SHP77 (cell line): ENCODE measurements at places on chromosomes 12 and 14.

DNA sequence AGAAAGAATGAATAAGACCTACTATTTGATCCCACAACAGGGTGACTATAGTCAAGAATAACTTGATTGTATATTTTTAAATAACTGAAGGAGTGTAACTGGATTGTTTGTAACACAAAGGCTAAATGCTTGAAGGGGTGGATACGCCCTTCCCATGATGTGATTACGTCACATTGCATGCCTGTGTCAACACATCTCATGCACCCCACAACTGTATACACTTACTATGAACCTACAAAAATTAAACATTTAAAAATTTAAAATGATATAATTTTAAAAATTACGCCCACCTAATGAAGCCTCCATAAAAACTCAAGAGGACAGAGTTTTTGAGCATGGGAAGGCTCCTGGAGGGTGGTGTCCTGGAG is 94.5 kb downstream of the SCARB1 start:
- no peak for DNase-seq

- DNase-seq, result no peak
Measured at GRCh38 chr14:68103853-68104252, 284.3 kb downstream of the RAD51B start.

GRCh38 chr12:2698566-2698965 is 96.2 kb upstream of the FKBP4 start:
- DNase-seq, result no peak

DNA sequence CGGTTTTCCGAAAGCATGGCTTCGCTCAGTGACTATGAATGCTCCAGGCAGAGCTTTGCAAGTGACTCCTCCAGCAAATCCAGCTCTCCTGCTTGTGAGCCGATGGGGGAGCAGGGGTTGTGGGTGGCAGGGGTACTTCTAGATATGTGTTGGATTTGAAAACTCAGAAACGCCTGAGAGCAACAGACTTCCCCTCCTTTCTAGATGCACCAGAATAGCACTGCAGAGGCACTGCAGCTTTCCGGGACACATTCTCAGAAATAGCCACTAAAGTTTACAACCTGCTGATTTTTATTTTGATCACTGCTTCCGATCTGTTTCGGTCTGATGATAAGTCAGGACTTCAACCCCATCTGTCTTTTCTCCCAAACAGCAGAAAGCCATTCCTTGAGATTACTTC is 8.6 kb downstream of the TCP11L2 start:
- no peak for DNase-seq

DNA sequence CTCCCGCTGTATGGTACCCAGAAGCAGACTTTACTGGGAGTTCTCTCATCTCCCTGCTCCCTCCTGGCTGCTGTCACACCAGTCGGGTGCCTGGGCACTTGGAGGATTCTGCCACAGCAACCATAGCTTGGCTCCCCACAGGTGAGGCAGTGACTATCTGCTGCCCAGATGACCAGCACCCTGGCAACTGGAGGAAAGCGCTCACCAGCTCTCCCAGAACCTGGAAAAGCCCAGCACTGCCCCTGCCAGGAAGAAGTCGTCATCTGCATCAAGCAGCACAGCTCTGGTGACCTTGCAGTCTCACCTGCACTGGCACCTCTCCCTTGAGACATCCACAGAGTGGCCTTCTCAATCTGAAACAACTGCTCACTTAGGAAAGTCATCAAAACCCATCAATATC is 31.9 kb upstream of the TC2N start:
- no peak for DNase-seq

DNA sequence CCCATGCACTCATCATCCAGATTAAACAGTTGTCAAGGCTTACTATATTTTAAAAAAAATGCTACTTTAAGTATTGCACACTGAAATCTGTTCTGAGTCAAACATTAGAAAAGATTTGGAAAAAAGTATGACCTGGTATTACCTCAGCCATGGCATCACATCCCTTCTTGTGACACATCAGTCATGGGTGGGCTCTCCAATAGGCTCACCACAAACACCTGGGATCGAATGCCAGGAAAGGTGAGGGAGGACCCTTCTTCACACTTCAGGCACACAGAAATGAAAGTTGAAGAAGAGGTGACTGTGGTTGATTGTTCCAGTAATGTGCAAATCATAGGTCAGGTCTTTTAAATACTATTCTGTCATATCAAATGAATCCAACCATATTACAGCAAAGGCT is 36.6 kb upstream of the GZMB start:
- DNase-seq, result no peak

DNA sequence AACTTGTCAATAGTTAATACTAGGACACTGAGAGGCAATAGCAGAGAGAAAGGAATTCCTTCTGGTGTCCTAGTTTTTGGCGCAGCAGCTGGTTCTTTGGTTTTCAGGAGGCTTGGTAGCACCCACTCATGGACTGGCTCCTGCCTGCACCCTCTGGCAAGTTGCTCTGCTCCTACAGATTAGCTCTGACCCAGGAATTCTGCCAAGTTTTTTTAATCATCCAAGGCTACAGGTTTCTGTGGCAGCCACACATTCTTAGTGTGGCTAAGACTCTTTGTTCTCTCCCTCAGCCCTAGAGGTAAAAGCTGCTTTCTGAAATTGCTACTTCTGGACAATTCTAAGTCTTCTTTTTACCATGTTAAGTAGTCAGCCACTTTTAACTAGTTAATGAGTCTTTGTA is 72.0 kb upstream of the FKBP4 start:
- DNase-seq, result no peak

- no peak for DNase-seq
Measured at GRCh38 chr14:32932302-32932913, 6.3 kb upstream of the NPAS3 start.

- DNase-seq, result no peak
Measured at GRCh38 chr12:111732786-111733185, 33.9 kb upstream of the ALDH2 start.

DNA sequence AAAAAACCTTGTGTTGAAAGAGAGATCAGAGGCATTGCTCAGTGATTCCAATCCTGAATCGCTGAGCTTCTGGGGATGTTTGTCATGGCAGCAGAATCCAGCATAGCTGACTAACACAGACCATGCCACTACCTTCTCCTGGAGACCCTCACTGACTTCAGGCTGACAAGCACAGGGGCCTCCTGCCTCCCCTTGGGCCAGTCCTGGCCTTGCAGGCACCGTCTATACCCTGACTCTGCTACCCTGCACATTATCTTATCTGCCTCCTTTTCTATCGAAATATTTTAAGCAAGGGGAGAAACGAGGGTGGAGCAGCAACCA is 139.8 kb downstream of the KIF26A start:
- no peak for DNase-seq

DNA sequence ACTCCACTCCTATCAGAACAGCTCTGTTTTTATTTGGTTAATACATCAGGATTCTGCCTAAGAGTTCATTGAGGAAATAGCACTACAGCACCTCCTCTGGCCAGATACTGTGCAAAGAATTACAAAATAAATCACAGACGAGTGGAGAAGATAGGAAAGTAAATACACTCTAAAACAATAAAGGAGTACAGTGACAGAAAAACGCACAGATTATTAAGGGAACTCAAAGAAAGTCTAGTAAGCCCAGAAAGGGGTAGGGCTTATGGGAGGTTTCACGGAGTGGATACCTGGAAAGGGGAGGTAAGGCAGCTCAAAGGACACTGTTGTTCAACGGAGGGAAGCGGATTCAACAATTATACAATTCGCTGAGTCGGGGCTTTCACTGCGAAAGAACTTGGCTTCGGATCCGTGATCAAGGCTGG is 5.5 kb downstream of the OR10AD1 start:
- peak; percentile 31 for DNase-seq

GRCh38 chr12:65188179-65188701 is 18.9 kb downstream of the LEMD3 start:
- DNase-seq, result no peak

- DNase-seq, result no peak
Measured at GRCh38 chr14:53842938-53843337, 113.7 kb downstream of the BMP4 start.

DNA sequence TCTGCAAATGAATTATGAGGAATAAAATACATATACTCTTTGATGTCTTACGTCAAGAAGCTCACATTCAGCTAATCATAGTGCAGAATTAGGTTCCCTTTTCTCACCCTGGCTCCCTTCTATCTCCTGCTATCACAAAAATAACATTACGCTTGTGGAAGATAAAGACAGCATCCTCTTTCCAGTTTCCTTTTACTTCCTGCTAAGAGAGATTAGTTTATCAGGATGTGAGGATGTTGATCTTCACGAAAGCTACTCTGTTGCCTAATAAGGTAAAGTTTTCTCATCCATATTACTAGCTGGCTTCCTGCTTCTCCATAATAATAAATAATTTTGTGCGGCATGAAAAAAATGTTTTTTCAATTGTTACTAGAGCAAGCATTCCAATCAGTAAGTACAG is 217.7 kb upstream of the DCN start:
- no peak for DNase-seq

DNA sequence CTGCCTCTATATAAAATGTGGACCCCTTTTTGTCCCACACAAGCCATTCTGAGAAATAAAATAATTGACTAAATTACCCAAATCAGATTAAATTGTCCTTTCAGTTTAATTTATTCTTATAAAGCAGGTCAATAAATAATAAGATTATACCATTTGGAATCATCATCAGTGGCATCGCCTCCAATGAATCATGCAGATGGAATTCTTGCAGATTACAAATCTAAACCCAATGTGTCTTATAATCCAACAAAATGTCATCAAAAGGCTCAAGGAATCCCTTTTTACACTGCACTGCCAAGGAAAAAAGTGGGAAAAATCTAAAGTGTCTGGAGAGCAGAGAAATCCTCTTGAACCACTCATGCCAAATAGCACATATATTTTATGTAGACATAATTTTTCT is 138.2 kb upstream of the TSPAN8 start:
- DNase-seq, result no peak

DNA sequence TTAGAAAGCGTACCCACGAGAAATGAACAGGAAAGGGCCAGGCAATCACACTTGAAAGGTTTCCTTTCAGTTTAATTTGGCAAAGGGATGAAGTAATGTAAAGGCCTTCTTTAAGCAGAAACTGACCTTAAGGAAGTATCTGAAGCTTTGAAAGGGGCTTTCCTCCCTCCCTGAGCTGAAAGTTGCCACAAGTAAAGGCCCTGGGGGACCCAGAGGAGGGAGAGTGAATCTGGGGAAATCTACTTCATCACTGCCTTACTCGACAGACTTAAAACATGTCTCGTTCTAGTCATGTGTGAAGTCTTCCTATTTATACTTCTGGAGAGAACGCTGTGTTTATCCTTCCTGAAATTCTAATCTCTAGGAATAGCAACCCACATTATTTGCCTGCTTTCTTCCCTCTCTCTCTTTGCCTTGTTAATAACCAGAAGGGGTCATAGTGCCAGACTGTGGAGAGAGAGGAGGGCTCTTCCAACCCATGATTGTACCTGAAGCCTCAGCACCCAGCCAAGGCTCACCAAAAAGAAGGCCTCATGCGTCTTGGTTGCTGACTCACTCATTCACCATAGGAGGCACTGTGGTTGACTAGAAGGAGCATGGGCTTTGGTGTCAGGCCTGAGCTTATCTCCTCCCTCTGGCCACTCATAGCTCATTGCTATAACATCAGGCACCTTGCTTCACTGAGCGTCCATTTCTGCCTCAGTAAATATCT is 10.2 kb upstream of the GPX2 start:
- no peak for DNase-seq

DNA sequence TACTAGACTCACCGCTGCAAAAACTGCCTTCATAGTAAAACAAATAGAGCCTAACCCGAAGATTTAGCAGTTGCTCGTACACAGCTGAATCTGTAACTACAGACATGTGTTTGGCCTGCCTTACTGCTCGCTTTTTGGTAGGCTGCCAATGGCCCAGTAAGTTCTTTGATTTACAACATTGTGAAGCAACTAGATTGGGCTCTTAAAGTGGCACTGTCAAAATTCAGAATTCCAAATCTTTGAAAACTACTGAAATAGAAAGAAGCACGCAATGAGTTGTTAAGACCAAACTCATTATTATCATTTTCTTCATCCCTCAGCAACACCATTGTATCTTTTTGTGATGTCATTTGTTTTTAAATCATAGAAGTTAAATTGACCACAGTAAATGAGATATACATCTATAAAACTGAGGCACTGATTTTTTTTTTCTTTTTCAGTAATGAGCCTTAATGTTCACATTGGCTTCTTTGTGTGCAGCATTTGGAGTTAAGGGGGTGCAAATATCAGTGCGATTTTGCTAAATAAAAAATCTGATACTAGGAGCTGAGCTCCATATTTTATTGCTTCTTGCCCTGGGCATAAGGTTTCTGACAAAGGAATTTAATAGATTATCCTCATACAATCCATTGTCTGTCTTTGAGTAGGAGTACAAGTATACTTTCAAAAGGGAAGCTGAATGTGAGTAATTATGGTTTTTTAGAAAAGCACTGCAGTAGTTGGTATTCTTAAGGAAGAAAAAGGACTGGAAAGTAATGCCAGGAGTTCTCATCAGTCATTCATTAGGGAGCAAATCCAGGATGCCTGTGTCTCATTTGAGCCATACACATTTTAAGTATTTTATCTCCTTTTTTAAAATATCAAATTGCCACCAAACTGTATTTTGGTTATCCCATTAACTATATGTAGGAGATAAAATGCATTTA is 138.5 kb downstream of the KICS2 start:
- DNase-seq, result peak; percentile 52

GRCh38 chr12:100826323-100826722 is 31.7 kb downstream of the ANO4 start:
- no peak for DNase-seq

GRCh38 chr12:88361493-88361892 is 218.8 kb downstream of the KITLG start:
- DNase-seq, result no peak

- peak; percentile 87 for DNase-seq
Measured at GRCh38 chr14:21039585-21040369, 2.4 kb upstream of the RNASE7 start.

DNA sequence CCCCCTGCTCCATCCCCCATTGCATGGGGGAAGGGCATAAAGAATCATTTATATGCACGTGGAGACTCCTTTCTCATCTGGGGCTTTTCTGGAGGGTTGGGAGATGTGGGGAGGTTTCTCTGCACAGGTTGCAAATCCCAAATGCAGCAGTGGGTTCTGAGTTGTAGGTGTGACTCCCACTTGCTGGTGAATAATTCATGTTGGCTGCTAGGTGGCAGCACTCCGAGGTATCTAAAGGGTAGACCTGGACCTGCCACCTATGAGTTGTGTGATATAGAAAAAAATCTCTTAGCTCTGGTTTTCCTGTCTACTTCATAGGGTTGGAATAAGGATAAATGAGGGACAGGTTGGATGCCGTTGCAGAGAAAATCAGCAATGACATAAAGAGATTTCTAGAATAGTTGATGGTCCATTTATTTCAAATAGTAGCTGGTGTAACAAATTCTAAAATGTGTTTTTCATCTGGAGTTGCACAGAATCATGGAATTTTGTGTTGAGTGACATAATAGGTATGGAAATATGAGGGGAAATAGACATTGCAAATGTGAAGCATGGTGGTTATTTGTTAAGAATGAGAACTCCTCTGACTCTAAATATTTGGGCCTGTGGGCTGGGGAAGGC is 4.6 kb downstream of the MARCHF9 start:
- peak; percentile 63 for DNase-seq

GRCh38 chr14:99541677-99542470 is 60.7 kb downstream of the CCNK start:
- DNase-seq, result no peak
